CD8-positive, alpha-beta T cell (primary cell): ENCODE measurements at places on chromosomes 1 and 21. TPM values are rescaled to one million over a fixed set of nuclear protein-coding genes. Genes with fewer than 3 reads are reported as not detected.

DNA sequence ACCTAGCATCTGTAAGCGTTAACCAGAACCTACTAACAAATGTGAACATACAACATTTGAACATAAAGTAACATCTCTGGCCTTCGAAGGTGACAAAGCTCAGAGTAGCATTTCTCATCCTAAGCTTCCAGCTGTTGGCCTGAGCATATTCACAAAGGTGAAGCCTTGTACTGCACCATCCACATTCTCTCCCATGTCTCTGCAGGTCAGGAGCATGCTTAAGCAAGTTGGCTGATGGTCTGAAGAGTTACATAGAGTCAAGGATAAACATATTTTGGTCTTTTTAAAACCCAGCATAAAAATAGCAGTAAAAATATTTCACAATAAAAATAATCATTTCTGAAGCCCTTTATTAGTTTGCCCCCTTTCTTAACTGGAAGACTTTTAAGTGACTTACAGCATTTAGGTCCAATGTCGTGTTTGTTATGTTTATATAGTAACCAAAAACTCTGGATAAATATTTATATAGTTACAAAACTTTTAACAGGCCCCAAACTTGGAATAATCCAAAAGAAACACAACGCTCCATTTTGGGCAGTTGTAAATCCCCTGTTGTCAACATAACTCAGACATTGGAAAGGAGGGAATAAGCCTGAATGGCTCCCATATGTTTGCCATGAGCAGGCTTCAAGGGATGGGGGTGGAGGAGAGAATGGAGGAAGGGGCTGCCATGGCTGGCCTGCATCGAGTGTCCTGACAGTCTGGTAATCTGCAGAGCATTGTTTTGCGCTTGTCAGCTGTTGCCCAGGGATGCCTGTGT, 42.8 kb upstream of the ENAH start:
- no peak for DNase-seq

GRCh38 chr1:58095183-58095582, 451.3 kb downstream of the OMA1 start:
- no peak for DNase-seq

The JTB gene
- 91.1 TPM for total RNA-seq

DNA sequence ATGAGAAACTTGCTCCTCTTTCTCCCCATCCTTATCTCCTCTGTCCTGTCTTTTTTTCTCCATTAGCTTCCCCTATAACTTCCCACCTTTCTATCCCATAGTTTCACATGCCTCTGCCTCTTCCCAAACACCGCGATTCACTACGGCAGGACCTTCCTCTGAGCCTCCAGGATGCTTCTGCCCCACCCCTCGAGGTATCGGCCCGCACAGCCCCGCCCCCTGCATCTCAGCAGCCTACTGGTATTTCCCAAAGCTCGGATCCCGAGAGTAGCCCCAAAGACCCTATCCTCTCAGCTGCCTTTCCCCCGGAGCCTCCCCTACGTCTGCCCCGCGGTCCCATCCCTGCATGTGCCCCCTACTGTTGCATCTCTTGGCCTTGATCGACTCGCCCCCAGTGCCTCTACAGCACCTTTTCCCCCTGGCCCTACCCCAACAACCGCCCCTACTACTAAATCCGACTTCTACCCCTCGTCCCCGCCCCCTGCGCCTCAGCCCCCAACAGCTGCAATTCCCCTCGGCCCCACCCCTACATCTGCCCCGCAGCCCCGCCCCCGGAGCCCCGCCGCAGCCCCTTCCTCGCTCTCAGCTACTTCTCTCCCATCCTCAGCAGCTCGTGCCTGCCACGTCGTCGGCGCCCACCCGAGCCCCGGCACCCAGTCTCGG, 512 bp downstream of the PIAS3 start:
- DNase-seq: peak; percentile 55

DNA sequence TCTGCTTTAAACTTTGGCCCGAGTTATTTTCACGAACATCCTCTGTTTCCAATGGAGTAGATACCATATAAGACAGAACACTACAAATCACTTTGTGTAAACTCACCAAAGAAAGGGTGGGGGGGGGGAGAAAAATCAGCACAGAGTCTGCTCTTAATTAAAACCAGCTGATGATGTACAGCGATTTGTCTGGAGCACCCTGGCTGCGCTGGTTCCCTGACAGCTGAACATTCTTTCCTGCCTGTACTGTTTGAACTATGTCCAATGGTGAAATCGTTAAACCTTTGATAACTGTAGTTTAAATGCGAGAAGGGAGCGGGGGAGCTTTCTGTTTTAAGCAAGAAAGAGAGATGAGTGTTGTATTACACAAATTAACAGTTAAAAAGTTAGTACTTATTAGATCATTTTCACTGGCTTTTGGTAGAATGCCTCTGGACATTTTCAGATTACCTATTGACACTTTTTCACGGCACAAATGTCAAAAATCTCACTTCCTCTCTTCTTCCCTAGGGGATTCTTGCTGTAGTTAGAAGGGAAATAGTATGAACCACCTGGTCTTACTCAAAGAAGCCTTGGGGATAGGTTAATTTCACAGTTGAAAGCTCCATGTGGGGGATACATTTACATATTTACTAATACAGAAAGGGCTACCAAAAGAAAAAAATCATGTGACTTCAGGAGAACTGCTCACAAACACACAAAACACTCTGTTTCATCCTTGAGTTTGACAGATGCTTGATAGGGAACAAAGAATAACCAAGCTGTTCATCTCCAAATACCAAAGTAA, 140.2 kb upstream of the RUNX1 start:
- DNase-seq: no peak

DNA sequence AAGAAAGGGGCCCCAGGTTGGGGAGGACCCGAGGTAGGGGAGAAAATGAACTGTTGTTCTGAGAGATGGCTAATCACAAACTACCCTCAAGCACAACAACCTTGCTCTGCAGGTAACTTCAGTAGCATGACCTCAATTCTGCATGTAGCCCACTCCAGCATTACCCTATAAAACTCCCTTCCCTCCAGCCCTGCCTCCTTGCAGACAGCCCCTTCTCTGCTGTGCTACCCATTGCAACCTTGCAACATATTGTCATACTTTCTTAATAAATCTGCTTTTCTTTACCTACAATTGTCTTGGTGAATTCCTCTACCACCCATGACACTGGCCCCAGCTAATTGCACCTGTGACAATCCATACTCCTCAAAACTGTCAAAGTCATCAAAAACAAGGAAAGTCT, 428.9 kb downstream of the MATN1 start:
- no peak for DNase-seq

The OLIG2 gene
- not detected for total RNA-seq

DNA sequence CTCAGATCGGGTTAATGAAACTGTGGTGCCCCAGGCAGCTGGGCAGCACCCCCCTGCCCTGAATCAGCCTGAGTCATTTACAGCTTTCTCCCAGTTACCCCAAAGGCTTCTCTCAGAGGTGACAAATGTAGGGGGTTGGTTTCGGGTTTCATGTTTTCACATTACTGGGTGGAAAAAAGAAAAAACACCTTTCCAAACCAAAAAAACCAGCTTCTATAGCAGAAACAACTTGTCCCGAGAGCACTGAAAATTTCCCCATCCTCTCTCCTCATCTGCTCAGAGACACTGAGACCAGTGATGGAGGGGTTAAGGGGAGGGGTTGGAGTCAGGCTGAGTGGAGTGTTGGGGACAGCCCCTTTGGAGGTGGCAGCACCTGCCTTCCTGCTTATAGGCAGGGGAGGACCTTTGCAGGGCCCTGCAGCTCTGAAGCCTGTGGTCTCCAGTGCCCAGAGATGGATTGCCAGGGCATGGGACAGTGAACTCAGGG, 15.6 kb downstream of the UTP11 start:
- no peak for DNase-seq

DNA sequence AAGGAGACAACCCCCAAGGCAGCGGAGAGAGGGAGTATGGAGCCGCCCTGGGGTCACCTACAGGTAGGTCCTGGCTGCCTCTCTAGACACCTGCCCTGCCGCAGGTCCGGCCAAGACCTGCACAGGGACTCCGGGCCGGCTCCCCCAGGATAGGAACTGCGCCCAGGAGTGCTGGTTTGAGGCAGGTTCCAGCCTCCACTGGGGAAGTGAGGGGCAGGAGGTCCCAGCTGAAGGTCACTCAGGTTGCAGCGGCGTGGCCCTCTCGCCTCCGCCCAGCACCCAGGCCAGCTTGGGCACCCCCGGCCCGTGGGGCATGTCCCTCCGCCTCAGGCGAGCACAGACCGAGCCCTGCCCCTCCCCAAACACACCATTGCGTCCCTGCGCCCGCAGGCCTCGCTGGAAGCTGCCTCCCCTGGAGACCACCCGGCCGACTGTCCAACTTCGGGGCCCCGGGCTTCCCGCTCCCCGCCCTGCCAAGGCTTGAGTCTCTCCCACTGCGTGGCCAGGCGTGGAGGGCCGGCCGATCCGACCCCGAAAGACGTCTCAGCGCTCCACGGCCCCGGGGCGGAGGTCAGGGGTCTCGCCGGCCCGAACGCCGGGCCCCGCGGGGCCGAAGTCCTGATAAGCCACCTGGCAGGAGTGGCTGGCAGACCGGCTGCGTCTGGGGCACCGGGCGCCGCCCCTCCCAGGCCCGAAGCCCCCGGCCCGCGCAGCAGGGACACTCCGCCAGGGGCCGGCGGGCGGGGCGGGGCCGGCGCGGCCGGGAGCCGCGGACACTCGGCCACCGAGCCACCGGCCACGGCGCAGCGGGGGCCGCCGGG, 1.4 kb upstream of the SKI start:
- DNase-seq: no peak

DNA sequence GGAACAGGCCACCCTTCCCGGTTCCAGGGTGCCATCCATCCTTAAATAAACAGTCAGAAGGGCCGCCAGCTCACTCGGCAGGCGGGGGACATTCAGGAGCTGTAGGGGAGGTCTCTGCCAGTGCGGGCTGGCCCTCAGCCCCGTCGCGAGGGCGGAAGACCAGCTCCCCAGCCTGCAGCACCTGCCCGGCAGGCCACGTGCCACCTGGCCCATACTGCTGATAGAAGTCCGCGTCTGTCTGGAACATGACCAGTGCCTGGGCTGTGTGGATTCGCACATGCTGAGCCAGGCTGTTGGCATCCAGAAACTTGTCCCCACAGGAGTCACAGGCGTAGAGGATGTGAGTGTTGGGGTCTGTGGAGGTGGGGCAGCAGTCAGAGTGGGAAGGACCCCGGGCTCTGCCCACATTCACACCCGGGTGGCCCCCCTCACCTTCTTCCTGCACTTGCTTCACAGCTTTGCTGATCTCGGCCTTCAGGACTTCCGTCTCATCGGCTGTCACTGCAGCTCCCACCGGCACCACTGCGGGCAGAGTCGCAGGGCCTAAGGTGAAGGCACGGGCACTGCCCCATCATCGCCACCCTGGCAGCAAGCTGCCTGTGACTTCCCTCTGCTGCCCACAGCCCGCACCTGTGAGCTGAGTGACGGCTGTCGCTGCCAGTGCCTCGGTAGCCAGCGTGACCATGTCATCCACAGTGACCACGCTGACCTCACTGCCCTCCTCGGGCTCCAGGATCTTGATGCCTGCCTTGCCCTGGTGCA, 33.8 kb downstream of the ZBTB17 start:
- DNase-seq: no peak

- no peak for DNase-seq
Observed at GRCh38 chr1:182990413-182991144, 32.6 kb upstream of the LAMC1 start.

GRCh38 chr1:238443687-238444086, 553.0 kb upstream of the ZP4 start:
- no peak for DNase-seq

DNA sequence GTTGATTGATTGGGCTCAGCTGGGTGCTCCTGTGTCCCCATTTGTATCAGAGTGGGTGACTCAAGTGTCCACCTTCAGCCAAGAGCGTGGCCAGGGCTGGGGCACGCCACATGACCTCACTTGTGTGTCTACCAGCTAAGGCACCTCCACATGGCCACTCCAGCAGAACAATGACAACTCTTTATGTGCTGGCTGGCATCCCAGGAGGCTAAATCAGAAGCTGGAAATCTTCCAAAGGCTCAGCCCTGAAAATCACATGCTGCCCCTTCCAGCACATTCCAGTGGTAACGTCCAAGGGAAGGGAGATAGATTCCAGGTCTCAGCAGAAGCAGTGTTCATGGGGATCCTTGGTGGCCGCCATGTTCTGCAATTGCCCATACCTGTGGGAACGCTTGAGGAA, 585.5 kb downstream of the AJAP1 start:
- DNase-seq: no peak
